ENCODE measurements at places on chromosomes 1 and 21.

GRCh38 chr1:43123031-43123430 is 49.1 kb downstream of the EBNA1BP2 start:
- DNase-seq = no peak

DNA sequence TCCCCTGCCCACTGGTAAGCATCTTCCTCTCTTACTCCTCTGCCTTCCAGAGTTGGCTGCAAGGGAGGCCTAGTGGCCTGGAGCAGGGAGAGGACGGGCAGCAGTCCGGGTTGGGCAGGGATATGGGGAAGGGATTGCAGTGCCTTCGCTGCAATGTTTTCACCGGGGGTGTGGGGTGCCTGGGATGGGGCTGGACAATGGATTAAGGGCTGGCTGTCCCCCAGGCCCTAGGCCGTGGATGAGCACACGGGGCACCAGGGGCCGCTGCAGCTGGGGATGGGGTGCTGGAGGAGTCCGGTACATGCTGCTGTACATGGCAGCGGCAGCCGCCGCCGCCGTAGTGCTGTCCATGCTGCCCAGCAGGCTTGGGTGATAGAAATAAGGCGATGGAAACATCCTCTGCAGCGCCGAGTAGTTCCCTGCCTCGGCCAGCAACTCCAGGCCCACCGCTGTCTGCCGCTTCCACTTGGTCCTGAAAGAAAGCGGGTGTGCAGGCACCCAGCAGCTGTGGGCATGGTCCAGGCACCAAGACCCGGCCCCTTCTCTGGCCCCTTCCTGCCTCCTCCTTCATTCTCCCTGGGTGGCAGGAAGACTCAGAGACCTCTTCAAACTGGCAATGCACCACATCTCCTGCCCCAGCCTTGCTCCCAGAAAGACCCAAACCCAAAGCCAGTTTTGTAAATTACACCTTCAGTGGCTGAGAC is 4.8 kb downstream of the BARHL2 start:
- no peak for DNase-seq

GRCh38 chr1:9785406-9785805 is 38.4 kb downstream of the CLSTN1 start:
- no peak for DNase-seq

- no peak for DNase-seq
Observed at GRCh38 chr1:15684042-15684461, at the start of gene PLEKHM2. TSS of gene PLEKHM2 (plus strand) at chr1:15684320. CDS start at chr1:15684559, 239 bp downstream.

DNA sequence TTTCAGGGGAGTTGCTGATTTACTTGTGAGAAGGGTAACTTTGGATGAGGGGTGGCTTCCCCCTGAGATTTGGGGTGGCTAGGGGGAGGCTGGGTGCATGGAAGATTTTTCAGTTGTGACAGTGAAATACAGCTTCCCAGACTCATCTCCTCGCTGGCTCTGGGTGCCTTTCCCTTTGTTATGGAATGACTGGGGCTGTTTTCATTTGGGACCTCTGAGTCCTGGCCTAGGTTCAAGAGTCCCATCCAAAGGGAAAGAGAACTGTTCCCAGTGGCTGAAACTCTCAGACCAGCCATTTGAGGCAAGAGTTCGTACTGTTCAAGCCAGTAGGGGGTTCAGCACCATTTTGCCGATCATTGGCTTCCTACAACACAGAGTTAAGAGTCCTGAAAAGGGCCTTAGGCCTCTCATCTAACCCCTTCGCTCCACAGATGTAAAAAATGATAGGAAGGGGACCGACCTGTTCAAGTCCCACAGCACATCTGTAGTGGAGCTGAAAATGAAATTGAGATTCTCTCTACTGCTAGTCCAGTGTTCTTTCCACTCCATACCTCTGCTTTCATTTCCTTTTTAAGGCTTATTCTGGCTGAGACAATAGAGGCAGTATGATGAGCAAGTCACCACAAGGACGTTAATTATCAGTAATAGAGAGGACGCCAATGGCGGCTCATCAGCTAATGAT is 958 bp downstream of the DDR2 start:
- DNase-seq = no peak

DNA sequence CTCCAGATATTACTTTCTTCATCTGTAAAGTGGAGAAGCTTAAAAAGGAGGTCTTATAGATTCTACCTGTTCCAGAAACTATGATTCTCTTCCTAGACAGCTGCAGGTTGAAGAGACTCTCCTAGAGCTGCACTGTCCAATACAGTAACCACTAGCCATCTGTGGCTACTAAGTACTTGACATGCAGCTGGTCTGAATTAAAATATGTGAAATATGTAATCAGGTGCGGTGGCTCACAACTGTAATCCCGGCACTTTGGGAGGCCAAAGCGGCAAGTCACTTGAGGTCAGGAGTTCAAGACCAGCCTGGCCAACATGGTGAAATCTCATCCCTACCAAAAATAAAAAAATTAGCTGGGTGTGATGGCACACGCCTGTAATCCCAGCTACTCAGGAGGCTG is 15.8 kb downstream of the APP start:
- DNase-seq = no peak

GRCh38 chr1:38577937-38578270 is 281.7 kb downstream of the RRAGC start:
- no peak for DNase-seq

DNA sequence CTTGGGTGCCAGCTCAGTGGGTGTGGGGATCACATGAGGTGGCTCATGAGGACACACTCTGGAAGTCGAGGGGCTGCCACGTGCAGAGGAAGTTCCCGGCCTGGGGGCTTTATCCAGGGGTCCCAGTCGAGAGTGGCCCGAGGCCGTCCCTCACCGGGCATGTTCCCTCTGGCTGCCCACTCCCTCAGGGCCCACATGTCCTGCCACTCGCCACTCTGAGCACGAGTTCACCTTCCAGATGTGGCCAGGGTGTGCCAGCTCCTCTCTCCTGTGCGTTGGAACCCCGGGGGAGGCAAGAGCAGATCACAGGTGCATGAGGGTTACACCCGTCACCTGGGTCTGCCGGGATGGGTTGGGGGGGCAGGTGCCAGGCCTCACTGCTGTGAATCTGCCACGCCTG is 14.6 kb downstream of the TMEM201 start:
- DNase-seq = no peak

- no peak for DNase-seq
Observed at GRCh38 chr1:156050376-156050775, 3.2 kb downstream of the UBQLN4 start.

DNA sequence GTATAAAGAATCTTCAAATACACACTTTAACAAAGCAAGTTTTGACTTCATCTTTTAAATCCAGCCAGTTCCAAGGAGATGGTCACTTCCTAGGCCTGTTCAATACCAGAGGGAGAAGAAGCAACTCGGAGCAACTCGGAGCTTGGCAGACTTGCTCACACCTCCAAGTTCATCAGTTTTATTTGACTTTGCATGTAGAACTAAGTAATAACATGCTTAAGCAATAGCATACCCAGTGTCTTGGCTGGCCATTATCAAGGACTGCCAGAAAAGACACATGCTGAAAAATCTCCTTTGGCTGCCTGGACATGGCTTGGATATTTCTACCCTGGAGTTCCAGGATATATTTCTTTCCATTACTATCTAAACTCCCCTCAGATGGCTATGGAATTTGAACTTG is 52.6 kb downstream of the GNG12 start:
- DNase-seq = no peak

DNA sequence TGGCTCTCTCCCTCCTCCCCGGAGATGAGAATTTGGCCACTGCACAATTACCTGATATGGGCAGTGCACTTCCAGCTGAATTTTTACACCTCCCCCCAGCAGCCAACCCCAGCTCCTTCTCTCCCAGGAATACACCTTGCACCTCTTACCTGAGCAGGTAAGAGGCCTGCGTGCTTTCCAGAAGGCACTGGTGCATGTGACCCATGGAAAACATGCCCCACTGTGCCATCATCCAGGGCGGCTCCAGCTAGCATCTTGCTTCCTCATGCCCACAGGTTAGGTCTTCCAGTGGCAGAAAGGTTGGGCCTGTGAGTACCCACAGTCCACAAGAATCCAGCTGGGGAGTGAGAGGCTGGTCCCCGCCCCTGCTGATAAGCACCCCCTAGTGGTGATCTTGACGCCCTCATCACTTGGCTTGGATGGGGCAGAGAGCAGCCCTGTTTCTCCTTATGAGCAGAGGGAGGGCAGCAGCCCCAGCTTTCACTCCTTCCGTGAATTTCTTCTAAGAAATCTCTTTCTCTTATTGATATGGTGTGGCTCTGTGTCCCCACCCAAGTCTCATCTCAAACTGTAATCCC is 57.8 kb downstream of the EDARADD start:
- no peak for DNase-seq

GRCh38 chr1:15848143-15848928 is 829 bp downstream of the SPEN start:
- DNase-seq = no peak

DNA sequence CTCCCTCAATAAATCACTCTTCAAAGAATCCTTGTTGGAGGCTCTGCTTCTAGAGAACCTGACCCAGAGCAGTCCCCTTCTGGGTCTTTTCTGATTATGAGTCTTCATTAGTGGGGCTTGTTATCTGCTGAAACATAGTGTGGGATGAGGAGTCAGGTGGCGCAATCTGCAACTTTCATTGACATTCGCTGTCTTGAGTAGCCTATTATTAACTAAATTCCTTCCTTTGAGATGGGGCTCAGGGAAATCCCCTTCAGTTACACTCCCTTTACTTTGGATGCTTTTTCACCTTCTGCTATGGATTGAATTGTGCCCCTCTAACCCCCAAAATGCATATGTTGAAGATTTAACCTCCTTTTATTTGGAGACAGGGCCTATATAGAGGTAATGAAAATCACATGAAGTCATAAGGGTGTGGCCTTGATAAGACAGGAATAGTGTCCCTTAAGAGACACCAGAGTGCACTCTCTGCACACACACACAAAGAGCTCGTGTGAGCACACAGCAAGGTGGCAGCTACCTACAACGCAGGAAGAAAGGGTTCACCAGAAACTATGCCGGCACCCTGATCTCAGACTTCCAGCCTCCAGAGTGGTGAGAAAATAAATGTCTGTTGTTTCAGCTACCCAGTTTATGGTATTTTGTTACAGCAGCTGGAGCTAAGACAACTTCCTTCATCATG is 19.5 kb downstream of the DIO1 start:
- DNase-seq = no peak

GRCh38 chr21:35399706-35400105 is 350.6 kb upstream of the RUNX1 start:
- DNase-seq = no peak

DNA sequence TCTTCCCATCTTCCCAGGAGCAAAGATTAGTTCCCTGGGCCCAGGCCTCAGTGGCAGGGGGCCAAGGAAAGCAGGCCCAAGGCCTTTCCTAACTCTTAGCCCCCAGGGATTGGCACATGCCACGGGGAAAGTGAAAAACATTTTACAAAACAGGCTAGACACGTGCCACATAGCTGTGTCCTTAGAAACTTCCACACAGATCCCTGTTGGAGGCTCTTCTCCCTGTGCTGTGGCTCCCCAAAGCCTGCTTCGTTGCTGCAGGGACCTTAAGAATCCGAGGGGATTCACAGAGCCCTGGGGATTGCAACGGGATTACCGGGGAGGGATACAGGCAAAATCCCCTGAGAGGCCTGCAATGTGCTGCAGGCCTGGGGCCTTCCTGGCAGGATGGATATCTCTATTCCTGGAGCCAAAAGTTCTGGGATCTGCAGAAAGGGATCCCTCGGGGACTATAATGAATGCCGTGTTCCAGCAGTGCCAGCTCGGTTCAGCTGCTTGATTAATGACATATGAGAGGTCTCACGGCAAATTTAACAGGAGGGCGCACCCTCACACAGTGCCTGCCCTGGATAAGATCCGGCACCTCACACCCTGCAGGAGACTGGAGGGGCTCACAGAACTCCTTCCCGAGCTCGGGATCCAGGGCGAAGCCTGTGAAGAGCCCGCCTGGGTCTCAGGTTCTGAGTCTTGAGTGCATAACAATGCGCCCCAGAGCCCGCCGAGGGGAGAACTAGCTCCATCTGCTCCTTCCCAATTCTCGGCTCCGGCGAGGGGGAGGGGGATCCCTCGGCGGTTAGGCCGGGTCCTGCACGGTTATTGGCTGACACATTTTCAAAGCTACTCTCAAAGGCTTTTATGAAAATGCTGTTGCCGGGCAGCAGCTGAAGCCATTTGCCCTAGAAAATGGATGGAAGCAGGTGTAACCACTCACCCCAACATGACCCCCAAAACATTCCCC is 15.3 kb upstream of the RGS8 start:
- DNase-seq = no peak

DNA sequence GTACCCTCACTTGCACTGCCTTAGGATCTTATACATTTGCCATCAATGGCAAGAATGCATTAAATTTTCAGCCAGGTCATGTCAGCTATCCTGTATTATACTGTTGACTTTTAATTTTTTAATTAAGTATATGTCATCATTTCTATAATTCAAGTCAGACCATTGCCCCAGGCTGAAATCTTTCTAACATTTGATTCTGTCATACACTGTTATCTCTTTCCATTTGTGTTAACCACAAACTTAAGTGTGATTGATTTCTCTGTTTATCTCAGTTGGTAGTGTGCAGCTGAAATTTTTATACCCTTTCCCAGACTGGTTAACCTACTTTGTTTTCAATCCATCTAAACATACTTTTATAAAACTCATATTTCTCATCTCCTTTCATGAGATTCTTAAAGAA is 153.3 kb downstream of the ZP4 start:
- no peak for DNase-seq

DNA sequence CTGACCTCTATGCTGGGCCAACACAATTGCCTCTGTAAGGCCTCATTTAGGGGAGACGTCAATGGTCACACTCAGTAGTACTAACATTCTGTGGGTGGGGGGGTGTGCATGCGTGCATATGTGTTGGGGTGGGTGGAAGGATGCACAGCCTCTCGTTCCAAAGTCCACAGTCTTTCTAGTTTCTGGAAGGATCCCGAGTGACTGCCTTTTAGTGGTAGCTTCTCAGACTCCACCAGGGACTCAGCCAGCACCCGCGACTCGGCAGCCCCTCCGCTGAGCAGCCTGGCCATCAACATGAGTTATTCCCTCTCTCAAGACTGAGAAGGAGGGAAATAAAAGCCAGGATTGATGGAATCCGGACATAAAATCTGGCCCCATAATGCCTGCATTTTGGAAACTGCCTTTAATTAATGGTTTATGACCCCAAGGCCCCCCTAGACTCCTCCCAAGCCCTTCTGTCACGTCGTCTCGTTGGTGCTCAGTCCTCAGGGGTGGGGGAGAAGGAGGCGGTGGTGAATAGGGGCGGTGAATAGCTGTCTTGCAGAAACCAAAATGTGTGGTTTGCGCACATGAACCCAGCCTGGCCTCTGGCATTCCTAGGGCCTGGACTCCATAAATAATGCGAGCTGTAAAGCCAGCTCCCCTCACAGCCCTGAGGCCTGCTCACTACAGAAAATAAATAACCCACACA is 65.1 kb upstream of the TMEM51 start:
- no peak for DNase-seq

Data from NCI-H1417 treated with DMSO at 0.1 percent for 48 hours (cell line).